ENCODE measurements at places on chromosomes 1 and 21.
A peak's percentile ranks its signal among the peaks of the same experiment; 100 is the strongest.

DNA sequence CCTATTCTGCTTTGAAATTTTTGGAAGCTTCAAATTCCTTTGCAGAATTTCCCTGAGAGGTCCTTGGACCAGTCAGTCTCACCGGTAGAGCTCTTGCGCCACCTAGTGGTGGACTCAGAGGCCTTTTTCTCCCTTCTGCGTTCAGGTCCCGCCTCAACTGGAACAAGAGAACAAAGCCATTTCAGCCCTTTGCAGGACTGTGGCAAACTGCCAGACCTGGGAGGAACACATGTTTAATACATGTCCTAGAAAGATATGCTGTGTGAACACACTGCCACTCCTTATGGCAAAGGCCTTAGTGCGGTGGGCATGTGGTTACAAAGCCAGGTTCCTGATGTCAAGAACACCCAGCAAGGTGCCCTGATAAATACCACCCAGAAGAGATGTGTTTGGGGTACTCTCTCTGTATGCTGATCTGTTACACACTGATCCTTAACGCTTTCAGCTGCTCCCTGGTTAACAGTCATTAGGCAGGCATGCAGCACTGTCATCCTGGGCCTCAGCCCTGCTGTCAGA, 82.2 kb upstream of the SSX2IP start:
- peak; percentile 32 for DNase-seq

GRCh38 chr1:59577774-59578173, 237.0 kb upstream of the HOOK1 start:
- DNase-seq, result no peak

- no peak for DNase-seq
Measured at GRCh38 chr1:170731566-170732251, 67.8 kb downstream of the PRRX1 start.

DNA sequence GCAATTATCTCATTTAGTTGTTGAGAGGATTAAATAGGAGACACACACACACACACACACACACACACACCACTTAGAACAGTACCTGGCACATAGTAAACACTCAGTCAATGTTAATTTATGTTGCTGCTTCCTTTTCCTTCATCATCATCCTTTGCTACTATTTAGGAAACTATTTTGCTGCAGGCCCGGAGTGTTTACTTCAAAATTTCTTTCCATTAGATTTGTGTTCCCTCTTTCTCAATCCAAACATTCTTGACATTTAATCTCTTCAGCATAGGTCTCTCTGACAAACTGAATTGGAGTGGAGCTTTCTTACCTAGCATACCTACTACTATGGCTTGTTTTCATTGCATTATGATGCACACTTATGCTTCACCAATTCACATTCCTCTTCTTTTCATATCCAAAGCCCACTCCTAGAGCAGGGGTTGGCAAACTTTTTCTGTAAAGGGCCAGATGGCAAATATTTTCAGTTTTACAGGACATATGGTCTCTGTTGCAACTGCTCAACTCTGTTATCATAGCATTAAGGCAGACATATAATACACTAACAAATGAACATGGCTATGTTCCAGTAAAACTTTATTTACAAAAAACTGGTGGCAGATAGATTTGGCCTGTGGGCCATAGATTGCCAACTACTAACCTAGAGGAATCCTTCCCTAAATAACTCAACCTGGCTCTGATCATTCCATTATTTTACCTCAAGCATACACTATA, 49.5 kb downstream of the SCMH1 start:
- DNase-seq, result no peak

- DNase-seq, result no peak
Measured at GRCh38 chr1:86258101-86258500, 101.5 kb upstream of the COL24A1 start.

DNA sequence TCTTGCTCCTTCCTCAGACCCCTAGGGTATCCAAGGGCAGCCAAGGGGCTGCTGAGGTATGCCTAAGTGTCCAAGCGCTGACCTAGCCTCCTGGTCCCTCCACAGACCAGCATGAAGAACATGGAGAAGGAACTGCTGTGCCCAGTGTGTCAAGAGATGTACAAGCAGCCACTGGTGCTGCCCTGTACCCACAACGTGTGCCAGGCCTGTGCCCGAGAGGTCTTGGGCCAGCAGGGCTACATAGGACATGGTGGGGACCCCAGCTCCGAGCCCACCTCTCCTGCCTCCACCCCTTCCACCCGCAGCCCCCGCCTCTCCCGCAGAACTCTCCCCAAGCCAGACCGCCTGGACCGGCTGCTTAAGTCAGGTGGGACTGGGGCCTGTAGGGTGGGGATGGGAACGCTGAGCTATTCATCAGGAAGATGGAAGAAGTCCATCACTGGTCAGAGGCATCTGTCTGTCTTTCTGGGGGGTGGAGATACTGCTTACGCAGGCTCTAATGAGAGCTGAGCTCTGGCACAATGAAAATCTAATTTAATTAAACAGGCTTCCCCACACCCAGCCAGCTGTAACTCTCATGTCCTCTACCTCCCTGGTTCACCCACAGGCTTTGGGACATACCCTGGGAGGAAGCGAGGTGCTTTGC, 1.8 kb downstream of the TRIM46 start:
- DNase-seq, result no peak

DNA sequence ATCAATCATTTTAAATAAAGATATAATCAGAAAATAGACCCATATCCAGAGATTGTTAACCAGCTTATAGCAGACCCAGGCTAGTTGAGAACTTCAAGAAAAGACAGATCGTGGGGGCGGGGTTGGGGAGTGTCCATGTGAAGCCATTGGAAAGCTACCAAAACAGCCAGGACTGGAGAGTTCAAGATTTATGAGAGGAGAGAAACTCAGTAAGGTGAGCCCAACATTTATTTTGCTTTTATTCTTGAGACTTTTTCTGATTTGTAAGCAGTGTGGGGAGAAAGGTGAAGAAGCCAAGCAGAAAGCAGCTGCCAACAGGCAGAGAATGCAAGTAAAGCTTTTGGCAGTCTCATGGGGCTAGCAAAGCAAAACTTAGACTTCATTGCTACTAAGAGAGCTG, 179.9 kb downstream of the VPS13D start:
- no peak for DNase-seq

DNA sequence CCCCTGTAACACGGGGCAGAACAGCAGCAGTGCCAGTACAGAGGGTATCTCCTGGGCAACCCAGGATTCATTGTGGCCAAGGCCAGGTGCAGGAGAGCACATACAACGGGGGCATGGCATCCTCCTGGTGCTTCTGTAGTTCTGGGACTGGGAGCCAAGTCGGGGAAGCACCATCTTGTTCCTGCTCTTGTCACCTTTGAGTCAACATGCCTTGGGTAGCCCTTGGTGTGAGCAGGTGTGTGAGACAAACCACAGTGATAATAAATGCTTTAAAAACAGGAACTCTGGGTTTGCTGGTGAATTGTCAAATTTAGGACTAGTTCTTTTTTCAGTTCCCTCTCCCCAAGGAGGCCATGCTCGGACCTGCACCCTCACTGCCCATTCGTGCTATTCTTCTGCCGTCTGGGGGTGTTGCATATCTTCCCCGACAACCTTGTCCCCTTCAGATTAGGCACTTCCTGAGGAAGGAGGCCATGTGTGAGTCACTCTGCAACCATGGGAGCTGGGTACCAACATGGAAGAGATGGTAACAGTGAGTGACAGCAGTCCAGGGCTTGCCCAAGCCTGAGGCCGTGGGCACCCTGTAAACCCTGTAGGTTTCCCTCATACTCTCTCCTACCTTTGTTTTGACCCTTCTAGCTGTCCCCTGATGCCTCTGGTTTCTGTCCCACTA, 150.2 kb downstream of the GRIK3 start:
- no peak for DNase-seq

GRCh38 chr1:175572932-175573868, 170.2 kb downstream of the TNR start:
- DNase-seq, result no peak

GRCh38 chr1:230556453-230556852, 85.8 kb upstream of the COG2 start:
- no peak for DNase-seq

DNA sequence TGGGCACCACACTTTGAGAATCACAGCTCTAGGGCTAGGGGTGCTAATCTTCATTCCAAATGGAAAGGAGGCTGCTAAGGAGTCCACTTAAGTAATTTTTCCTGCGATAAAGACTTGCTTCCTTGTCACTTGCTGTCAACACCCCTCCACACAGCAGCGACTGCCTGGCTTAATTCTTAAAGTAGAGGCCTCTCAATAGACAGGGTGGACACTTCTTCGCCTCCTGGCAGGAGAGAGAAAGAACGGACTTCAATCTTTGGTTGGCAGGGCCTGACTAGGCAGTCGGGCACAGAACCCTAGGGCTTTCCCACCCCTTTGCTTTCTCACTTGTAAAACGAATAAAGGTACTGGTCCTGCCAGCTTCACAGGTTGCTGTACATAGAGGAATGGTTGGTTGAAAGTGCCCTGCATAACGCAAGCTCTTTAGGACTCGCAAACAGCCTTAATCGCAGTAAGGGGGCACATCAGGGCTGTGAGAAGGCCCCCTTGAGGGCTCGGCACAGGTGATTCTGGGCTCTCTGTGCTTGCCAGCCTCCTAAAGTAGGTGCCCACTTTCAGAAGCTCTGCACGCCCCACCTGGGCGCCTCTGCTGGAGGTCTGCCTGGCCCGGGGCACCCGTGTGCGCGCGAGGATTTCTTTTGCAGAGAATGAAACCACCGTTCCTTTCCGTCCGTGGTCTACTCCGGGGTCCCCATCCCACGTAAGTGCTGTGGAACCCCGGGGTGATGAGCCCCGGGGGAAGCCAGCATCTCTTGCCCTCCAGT, 47.6 kb upstream of the CD34 start:
- no peak for DNase-seq

DNA sequence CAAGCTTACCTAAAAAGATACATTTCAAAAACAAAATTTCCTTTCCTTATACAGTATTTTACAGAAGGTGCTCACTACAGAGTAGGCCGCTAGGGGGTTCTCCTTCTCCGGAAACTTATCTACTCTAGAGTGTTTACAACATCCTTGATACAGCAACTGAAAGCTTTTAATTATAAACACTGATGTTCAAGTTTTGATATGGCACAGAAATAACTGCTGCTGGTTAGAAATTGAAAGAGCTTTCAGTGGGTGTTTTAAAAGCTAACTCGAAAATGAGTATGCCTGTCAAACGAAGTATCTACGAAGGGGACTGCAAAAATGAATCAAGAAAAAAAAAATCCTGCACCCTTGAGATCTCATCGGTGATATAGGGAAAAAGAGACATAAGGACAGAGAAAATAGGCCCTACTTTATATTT, 1.0 kb downstream of the YOD1 start:
- no peak for DNase-seq

DNA sequence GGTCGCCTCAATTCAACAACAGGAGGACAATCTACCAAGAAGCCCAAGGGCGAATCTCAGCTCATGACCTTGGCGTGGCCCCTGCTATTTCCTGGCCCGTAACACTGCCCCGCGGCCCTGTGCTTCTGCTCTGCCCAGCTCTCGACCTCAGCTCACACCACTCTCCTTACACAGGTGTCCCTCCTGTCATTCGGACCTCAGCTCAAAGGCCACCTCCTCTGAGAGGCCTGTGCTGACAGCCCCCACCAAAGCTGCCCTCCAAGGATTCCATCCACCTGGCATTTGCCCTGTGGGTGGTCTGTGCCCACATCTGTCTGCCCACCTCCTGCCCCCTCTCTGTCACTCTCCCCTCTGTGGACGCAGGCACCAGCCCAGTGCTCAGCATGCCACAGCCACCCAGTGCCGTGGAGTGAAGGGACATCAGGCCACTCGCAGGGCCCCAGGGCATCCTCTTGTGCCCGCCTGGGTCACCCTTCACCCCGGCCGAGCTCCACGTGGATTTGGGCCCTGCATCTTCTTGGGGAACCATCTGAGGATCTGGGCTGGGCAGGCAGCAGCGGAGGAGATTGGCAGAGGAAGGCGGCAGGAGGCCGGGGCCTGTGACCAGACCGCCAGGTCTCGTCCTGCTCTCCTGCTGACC, 70.3 kb downstream of the DHRS3 start:
- no peak for DNase-seq

Data from 8988T (cell line).